MV-4-11 (cell line): ENCODE measurements at places on chromosomes 3 and 15.
A peak's percentile ranks its signal among the peaks of the same experiment; 100 is the strongest.

DNA sequence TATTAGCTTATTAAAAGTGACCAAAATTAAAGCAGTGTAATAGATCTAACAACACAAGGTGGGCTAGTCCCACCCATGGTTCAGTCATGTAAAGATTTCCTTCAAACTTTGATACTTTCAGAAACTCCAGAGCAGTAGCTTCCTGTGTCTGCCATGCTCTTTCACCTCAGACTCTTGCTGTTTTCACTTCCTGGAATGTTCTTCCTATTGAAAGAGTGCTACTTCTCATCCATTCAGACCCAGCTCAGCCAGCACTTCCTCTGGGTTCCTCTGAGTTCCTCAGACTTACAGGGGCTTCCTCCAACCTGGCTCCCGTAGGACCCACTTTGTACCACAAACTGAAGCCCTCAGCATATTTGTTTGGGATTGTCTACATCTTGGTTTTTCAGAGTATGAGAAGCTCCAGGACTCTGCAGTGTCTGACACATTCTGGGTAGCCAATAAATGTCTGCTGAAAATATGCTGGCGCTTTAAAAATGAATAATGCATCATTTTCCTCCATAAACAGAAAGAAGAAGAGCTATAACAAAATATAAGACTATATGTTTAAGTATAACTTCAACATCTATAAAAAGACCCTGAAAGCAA, 18.0 kb downstream of the NCEH1 start:
- DNase-seq = peak; percentile 81

GRCh38 chr3:64070704-64071103, 47.4 kb upstream of the PSMD6 start:
- DNase-seq = no peak

DNA sequence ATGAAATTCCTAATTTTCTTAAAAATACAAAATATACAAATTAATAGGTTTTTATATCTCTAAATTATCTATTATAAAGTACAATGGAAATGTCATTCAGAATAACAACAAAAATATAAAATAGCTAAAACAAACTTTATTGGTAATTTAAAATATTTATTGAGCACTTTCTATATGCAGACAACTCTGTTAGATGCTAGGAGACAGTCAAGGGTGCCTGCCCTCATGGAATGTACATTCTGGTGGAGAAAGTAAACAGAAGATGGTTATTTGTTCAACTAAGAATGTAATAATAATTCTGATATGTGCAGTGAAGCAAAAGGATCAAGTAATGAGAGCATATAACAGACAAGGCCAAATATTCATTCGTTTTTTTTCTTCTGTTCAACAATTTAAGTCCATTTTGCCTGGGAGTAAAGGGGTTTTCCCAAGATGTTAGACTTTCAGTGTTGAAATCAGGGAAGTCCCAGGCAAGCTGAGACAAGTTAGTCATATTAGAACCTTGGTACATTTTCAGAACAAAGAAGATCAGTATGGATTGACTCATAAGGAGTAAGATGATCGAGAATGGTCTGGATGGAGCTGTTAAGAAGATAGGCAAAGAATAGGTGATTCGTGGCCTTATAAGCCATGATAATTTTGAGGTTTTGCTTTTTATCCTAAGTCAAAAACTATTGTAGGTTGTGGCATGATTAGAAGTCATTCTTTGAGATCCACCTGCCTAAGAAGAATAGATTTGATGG, 150.2 kb upstream of the MLF1 start:
- DNase-seq = no peak

DNA sequence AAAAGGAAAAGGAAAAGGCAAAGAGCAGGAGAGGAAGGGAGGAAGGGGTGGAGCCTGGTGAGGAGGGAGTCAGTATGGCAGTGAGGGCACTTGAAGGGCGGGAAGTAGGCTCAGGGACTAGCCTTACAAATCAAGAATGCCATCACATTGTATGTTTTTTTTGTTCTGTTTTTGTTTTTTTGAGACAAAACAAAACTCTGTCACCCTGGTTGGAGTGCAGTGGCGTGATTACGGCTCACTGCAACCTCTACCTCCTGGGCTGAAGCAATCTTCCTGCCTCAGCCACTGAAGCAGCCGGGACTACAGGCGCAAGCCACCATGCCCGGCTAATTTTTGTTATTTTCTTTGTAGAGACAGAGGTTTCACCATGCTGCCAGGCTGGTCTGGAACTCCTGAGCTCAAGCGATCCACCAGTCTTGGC, 10.5 kb upstream of the PIK3CB start:
- DNase-seq = no peak

- DNase-seq = no peak
These were observed 2.0 kb downstream of the PPP1R14D start for GRCh38 chr15:40826423-40827075.

- peak; percentile 28 for DNase-seq
These were observed 2.1 kb upstream of the SNX22 start for GRCh38 chr15:64149424-64149823.

DNA sequence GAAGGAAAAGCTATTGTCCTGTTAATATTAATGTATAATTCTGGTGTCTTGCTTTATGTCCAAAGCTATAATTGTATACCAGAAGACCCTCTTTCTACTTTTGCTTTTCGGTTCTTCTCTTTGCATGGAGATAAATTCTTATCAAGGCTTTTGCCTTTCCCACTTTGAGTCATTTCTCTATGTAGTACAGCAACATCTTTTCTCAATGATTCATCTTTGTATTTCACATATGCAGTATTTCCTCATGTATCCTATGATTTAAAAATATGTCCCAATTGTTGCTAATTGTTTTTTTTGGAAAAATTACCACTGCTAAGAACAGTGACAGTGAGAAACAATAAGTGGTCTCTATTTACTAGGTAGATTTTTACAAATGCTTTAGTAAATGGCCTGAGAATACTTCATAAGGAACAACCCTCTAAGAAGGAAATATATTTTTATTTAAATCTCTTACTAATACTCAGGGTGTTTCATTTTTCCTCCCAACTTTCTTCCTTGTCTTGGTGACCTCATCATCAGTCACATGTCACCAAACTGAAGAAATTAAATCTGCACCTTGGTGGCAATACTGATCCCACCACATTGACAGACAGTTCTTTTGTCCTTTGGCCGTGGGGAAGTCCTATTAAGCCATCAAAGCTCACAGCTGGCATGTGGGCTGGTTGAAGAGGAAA, 290.6 kb downstream of the SATB1 start:
- peak; percentile 31 for DNase-seq

- no peak for DNase-seq
These were observed 23.4 kb downstream of the STRIT1 start for GRCh38 chr3:155270063-155270462.

GRCh38 chr15:68732451-68732850, 88.2 kb downstream of the ANP32A start:
- no peak for DNase-seq

GRCh38 chr3:116270056-116270455, 175.2 kb downstream of the LSAMP start:
- no peak for DNase-seq

GRCh38 chr3:178084938-178085816, 451.1 kb upstream of the KCNMB2 start:
- DNase-seq = peak; percentile 25

DNA sequence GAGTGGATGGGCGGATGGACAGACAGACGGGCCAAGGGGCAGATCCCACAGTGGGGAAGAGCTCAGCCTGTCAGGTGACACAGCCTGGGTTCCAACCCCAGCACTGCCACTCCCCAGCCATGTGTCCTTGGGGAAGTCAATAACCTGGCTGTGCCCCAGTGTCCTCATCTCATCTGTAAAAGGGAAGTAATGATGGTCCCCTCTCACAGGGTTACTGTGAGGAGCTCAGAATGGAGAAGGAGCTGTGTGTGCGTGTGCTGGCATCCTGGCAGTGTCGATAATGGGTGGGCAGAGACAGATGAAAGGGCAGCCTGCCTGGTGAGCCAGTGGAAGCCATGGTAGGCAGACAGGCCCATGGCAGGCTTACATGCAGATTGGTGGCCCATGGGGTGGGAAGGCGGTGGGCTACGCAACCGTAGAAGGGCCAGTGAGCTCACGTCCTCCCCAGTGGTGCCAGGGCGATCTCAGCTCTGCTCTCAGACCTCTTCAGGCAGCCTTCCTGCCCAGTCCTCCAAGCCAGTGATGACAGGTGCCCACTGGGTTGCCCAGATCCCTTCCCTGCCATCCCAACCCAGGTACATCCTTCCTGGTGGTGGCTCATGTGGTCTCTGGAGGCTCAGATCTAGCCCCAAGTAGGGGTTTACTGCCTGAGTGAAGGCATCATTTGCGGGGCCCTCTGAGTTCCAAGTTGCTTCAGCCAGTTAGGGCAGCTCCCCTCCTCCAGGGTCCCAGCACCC, 2.3 kb upstream of the DNAJB8 start:
- DNase-seq = no peak

- no peak for DNase-seq
These were observed 679 bp upstream of the MYD88 start for GRCh38 chr3:38137615-38138348.

DNA sequence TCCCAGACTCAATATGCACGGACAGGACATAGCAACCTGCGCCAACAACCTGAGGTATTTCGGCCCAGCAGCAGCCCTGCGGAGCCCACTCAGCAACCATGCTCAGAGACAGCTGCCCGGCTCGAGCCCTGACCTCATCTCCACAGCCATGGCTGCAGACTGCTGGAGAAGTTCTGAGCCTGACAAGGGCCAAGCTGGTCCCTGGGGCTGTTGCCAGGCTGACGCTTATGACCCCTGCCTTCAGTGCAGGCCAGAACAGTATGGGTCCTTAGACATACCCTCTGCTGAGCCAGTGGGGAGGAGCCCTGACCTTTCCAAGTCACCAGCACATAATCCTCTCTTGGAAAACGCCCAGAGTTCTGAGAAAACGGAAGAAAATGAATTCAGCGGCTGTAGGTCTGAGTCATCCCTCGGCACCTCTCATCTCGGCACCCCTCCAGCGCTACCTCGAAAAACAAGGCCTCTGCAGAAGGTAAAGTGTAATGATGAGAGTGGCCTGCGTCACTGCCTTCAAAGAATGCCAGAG, 25.5 kb downstream of the TMEM41A start:
- peak; percentile 76 for DNase-seq

DNA sequence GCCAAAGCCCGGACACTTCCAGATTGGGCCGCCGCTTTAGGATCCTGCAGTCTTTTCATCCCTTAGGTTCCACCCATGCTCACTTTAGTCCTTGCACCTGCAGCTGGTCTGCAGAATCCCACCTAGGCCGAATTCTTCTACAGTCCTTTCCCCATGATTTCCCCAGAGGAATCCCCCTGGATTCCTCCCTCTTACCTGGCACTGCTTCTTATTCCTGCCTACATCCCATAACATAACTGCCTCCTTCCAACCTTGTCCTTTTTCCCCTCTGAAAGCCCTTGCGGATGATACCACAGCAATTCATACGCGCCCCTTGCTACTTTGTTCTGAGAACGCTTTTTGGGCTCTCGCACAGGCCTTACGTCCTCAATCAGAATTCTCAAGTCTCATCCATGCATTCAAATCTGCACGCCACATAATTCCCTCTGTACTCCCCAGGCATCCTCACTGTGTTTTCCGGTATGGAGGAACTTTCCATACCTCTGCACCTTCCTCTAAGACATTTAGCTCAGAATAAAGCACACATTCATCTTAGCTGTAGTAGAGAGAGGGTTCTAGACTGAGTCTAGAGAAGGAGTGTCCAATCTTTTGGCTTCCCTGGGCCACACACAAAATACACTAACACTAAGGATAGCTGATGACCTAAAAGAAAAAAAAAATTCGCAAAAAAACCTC, 619 bp downstream of the EIF2AK4 start:
- no peak for DNase-seq
